ENCODE measurements at places on chromosomes 2 and 18. TPM values are rescaled to one million over a fixed set of nuclear protein-coding genes. Genes with fewer than 3 reads are reported as not detected.

- H3K36me3 ChIP-seq, result no peaks in the 10 kb centered on the region
- no peak overlapping the region for H3K27ac ChIP-seq
- H3K27me3 ChIP-seq, result no peaks in the 10 kb centered on the region
- no peak for DNase-seq
These were observed 323.6 kb downstream of the EIPR1 start for GRCh38 chr2:3054066-3054465.

The SLC4A1AP gene
- 19.8 TPM for total RNA-seq

The PCARE gene
- not detected for total RNA-seq

The EPHA4 gene
- total RNA-seq, result 3.5 TPM

The HS6ST1 gene
- total RNA-seq, result 35.0 TPM

GRCh38 chr2:144465749-144466148 is 54.2 kb downstream of the ZEB2 start:
- no peak overlapping the region for H3K27ac ChIP-seq
- no peaks in the 10 kb centered on the region for H3K4me1 ChIP-seq
- DNase-seq, result no peak
- no peaks in the 10 kb centered on the region for H3K27me3 ChIP-seq
- H3K4me3 ChIP-seq, result no peak overlapping the region

DNA sequence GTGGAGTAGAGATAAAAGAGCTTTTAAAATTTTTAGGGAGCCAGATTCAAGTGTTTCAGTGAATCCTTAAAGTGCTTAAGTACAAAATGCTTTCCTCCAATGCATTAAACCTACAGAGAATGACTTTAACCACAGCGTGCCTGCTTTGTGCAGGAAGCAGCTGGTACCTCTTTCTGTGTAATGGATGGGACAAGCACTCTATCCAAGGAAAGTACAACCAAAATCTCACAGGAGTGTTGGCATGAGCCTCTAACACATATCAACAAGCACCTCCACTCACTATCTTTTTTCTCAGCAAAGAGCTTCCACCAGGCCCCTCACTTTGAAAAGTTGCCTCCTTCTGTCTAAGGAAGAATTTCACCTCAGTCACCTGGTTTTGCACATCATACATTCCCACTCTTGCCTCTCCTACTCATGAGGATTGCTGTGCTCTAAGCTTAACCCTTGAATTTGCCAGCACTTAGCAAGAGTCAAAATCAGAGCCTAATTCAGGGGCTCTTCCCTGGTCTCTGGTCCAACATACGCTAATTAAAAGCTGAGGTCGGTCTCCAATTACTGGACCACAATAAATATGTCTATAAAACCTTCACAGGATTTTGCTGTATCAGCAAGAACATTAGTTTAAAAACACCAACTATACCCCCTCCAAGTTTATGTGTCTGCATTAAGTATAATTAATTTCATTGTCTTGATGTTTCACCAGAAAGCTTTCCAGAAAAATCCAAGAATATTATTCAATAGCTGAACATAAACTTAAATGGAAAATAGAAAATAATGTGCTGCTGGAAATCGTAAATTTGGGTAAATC is 68.9 kb downstream of the ZNF521 start:
- H3K4me1 ChIP-seq, result no peaks in the 10 kb centered on the region
- no peak overlapping the region for H3K4me3 ChIP-seq
- no peaks in the 10 kb centered on the region for H3K36me3 ChIP-seq
- H3K27ac ChIP-seq, result no peak overlapping the region
- 0 out of 2 replicates have a peak, but pooled peaks cover 3% of the 10 kb centered on the region for H3K27me3 ChIP-seq

The EDAR gene
- total RNA-seq, result 0.15 TPM

GRCh38 chr2:65031341-65032018 is 24.7 kb upstream of the CEP68 start:
- H3K36me3 ChIP-seq, result no peaks in the 10 kb centered on the region
- DNase-seq, result no peak
- H3K27ac ChIP-seq, result no peak overlapping the region
- H3K27me3 ChIP-seq, result no peaks in the 10 kb centered on the region

The CHRND gene
- not detected for total RNA-seq

- H3K4me1 ChIP-seq, result no peaks in the 10 kb centered on the region
- no peaks in the 10 kb centered on the region for H3K36me3 ChIP-seq
- H3K27ac ChIP-seq, result no peak overlapping the region
- no peak for DNase-seq
These were observed 223.9 kb downstream of the MYT1L start for GRCh38 chr2:2107141-2107540.

DNA sequence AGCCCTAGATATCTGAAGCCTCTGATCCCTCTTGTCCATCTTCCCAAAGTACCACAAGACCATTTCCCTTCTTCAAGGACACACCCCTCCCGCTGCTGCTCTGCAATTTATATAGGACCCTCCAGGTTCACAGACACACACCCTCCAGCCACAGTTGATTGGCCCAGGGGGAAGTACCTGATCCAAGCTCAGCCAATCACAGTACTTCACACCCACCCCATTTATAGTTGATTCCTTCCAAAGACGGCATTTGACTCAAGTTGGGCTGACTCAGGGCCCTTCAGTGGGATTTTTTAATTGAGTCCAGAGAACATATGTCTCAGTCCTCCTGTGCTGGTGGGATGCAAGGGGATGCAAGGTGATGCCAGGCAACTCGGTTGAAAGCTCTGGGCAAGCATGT is 59.2 kb downstream of the GYPC start:
- H3K4me3 ChIP-seq, result no peak overlapping the region
- H3K36me3 ChIP-seq, result no peaks in the 10 kb centered on the region
- no peak overlapping the region for H3K27ac ChIP-seq
- DNase-seq, result no peak
- no peaks in the 10 kb centered on the region for H3K4me1 ChIP-seq

DNA sequence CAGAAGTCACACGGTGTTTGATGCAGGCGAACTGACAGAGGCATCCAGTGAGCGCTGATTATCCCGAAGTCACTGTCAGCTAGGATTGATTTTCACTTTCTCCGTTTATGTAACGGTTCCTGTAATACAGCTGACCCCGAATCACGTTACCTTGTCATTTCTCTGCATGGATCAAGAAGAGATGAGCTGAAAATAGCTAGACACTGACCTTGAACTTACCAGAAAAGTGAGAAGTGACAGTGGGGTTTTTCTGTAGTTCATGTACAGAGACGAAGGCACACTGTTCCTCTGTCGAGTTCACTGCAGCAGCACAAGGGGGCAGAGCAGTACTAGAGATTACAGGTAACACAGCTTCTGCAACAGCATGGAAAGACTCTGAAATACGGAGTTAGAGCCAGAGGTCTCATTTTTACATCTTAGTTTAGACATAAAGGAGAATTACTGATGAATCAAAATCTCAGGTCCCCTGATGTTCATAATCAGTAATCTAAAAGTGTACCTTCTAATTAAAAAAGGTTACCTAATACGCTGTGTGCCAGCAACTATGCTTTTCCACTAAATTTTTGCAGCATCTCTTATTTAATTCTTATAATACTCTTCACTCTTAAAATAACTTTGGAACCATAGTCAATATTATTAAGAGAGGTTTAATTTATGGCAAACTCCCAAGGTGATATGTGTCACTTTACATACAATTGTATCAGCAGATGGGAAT is 33.1 kb downstream of the ARHGAP15 start:
- H3K27ac ChIP-seq, result no peak overlapping the region
- H3K4me3 ChIP-seq, result no peak overlapping the region
- H3K4me1 ChIP-seq, result no peaks in the 10 kb centered on the region
- no peaks in the 10 kb centered on the region for H3K36me3 ChIP-seq
- peak; percentile 56 for DNase-seq
- peaks cover 63% of the 10 kb centered on the region for H3K27me3 ChIP-seq

DNA sequence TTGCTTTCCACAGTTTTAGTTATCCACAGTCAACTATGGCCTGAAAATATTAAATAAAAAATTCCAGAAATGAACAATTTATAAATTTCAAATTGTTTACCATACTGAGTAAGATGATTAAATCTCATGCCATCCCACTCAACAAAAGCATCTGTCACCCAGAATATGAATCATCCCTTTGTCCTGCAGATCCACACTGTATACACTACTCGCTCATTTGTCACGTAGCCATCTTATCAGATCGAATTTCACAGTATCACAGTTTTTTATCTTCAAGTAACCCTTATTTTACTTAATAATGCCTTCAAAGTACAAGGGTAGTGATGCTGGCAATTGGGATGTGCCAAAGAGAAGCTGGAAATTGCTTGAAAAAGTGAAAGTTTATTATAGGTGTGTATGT is 291.8 kb upstream of the LRATD1 start:
- no peak overlapping the region for H3K4me3 ChIP-seq
- no peak overlapping the region for H3K27ac ChIP-seq
- no peak for DNase-seq
- H3K4me1 ChIP-seq, result no peaks in the 10 kb centered on the region

The DARS1 gene
- total RNA-seq, result 94.8 TPM

The SP5 gene
- 0.98 TPM for total RNA-seq

- DNase-seq, result no peak
- peaks cover 9% of the 10 kb centered on the region for H3K4me1 ChIP-seq
- H3K36me3 ChIP-seq, result no peaks in the 10 kb centered on the region
These were observed 213.3 kb upstream of the CXCR4 start for GRCh38 chr2:136331226-136331625.

DNA sequence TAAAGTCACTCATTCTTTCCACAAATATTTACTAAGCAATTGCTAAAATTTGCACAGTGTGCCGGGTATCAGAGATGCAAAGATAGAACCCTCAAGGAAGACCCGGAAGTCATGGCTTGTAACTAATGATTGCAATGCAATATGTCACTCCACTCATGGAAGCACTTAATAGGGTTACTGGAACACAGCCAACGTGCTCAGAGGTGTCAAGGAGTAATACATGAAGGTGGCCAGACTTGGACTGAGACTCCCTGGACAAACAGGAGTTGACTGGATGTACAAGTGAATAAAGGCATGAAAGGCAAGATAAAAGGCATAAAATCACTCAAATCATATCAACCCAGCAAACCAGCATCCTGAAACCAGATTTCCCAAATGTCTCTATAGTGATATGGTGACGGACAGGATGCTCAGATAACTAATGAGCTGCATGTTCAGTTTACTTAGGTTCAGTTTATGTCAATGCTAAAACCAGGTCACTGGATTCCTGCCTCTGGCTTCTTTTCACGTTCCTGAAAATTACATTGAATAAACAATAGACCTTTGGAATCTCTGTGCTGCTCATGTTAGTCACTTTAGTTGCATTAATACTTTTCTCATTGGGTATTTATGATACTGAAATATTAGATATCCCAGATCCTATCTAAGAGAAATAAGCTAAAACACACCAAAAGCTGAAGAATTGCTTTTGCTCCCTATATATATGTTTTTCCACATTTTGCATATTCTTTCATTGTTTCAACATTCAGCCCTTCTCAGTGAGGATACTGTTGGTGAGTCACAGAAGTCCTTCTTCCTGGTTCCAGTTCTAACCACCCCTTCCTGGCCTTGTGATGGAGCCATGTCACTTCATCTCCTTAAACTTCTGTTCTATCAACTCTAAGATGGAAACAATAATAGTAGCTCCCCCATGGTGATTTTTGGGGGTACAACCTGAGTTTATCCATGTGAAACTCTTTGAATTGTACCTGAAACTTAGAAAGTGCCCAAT is 688.9 kb upstream of the ID2 start:
- DNase-seq, result no peak
- no peaks in the 10 kb centered on the region for H3K36me3 ChIP-seq
- peaks cover 19% of the 10 kb centered on the region for H3K27me3 ChIP-seq
- no peak overlapping the region for H3K27ac ChIP-seq
- no peak overlapping the region for H3K4me3 ChIP-seq

- H3K36me3 ChIP-seq, result no peaks in the 10 kb centered on the region
- no peak overlapping the region for H3K27ac ChIP-seq
- no peak overlapping the region for H3K4me3 ChIP-seq
- no peaks in the 10 kb centered on the region for H3K4me1 ChIP-seq
- H3K27me3 ChIP-seq, result no peaks in the 10 kb centered on the region
These were observed 7.7 kb downstream of the SERPINB2 start for GRCh38 chr18:63895190-63895589.

DNA sequence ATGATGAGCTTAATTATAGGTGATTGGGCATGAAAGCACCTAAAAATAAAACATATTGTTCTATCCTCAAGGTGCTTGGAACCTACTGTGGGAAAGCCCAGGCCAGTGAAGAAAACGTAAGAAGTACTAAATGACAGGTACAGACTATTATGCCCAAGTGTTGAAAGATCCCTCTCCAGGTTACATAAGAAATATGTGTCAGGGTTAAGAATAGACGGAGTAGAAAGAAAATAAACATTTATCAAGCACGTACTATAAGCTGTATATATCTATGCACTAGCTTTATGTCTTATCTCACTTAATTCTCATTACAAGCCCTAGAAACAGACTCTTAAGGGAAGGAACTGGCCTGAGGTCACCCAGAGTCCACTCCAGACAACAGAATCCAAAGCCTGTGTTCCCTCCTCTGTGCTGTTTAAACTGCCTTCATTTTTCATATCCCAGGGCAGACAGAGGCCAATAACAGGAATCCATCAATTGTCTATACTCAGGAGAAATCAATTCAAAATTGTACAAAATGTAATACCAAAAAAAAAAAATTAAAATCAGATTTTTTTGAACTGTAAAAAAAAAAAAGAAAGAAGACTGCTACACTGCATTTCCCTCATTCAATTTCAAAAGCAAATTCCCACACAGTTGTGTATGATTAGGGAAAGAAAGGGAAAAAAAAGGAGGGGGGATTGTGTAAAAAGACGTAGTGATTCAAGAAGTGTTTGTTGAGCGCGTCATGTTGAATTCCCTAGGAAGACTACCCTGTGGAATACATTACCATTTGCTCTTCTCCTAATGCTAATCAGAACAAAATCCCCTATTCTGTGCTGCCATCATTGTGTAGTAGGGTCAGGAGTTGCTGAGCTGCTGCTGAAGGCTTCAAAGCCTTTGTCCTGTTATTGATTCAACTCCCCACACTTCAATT is 156.3 kb downstream of the IRS1 start:
- no peak for DNase-seq
- peaks cover 74% of the 10 kb centered on the region for H3K4me1 ChIP-seq
- H3K4me3 ChIP-seq, result no peak overlapping the region
- H3K36me3 ChIP-seq, result peaks cover 30% of the 10 kb centered on the region
- H3K27ac ChIP-seq, result peak overlapping the region; percentile 98

DNA sequence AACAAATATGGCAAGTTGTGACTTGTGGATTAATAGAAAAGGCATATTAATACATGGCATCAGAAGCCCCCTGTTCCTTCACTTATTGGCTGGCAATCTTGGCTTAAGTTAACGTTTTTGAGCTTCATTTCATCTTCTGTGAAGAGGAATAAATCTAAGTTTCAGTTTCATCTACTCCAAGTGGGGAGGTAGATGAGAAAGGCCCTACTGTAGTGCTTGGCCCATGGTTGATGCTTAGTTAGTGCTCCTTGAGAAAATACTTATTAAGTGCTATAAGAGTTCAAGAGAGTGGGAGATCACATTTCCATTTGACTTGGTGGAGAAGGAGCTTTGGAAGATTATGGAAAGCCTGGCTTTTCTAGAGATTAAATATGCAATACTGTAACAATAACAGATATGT is 244.3 kb downstream of the BABAM2 start:
- no peaks in the 10 kb centered on the region for H3K27me3 ChIP-seq
- H3K4me1 ChIP-seq, result no peaks in the 10 kb centered on the region
- no peak for DNase-seq

GRCh38 chr18:56233595-56233994 is 404.8 kb downstream of the TXNL1 start:
- H3K27ac ChIP-seq, result no peak overlapping the region
- DNase-seq, result no peak

The CCBE1 gene
- total RNA-seq, result 0.84 TPM

- H3K27ac ChIP-seq, result no peak overlapping the region
- no peaks in the 10 kb centered on the region for H3K4me1 ChIP-seq
- no peaks in the 10 kb centered on the region for H3K27me3 ChIP-seq
- H3K4me3 ChIP-seq, result no peak overlapping the region
- no peaks in the 10 kb centered on the region for H3K36me3 ChIP-seq
- no peak for DNase-seq
These were observed 270.3 kb upstream of the PARD3B start for GRCh38 chr2:204274991-204275390.

GRCh38 chr18:332007-332406 is 64.2 kb upstream of the THOC1 start:
- H3K36me3 ChIP-seq, result no peaks in the 10 kb centered on the region
- H3K4me3 ChIP-seq, result no peak overlapping the region
- no peaks in the 10 kb centered on the region for H3K27me3 ChIP-seq
- DNase-seq, result no peak

All from HCT116 (cell line).